ENCODE measurements at places on chromosomes 3 and 15. TPM values are rescaled to one million over a fixed set of nuclear protein-coding genes. Genes with fewer than 3 reads are reported as not detected.

Gene TMEM207
- total RNA-seq, result not detected

Gene CPA3
- total RNA-seq, result 3.1 TPM

Gene XCR1
- total RNA-seq, result not detected

Gene IGSF10
- 0.19 TPM for total RNA-seq

Gene SENP5
- 44.8 TPM for total RNA-seq

Gene NEIL1
- 9.4 TPM for total RNA-seq

Gene SNTN
- total RNA-seq, result not detected

Gene LXN
- total RNA-seq, result 76.1 TPM

Gene HYPK
- 7.7 TPM for total RNA-seq

Gene OXTR
- 10.7 TPM for total RNA-seq

Gene MAGEL2
- not detected for total RNA-seq

Gene SLC24A5
- total RNA-seq, result not detected

Gene KLHL25
- 4.1 TPM for total RNA-seq

Gene CRYGS
- 2.2 TPM for total RNA-seq

Gene BMF
- total RNA-seq, result 3.0 TPM

Gene SPINK8
- not detected for total RNA-seq

Gene BTLA
- total RNA-seq, result not detected

Gene KBTBD13
- total RNA-seq, result not detected

Gene TEX55
- not detected for total RNA-seq

Gene GNAI2
- total RNA-seq, result 692 TPM

Gene HIGD2B
- total RNA-seq, result not detected

Gene CLASP2
- total RNA-seq, result 60.5 TPM

Gene BDH1
- total RNA-seq, result 0.94 TPM

Gene ASB14
- total RNA-seq, result not detected

Gene GPR62
- under 0.01 TPM for total RNA-seq

Gene NANOGP8
- total RNA-seq, result not detected

Gene HLTF
- 21.6 TPM for total RNA-seq

Gene FSIP1
- total RNA-seq, result 0.75 TPM

Gene DUOXA2
- not detected for total RNA-seq

Gene MAGEF1
- 7.6 TPM for total RNA-seq

Gene CSPG4
- total RNA-seq, result under 0.01 TPM

Gene ADCY5
- total RNA-seq, result not detected

Gene GABRG3
- total RNA-seq, result not detected

Gene UBL7
- total RNA-seq, result 23.1 TPM

Gene PFKFB4
- 6.6 TPM for total RNA-seq

Gene TIPARP
- total RNA-seq, result 27.5 TPM

Gene CHRM5
- under 0.01 TPM for total RNA-seq

Gene SLC9A9
- total RNA-seq, result 0.56 TPM

Gene MST1R
- total RNA-seq, result 0.54 TPM

Gene RARB
- 51.6 TPM for total RNA-seq

Gene SV2B
- total RNA-seq, result 0.18 TPM

Gene UBE2E2
- total RNA-seq, result 26.6 TPM

Gene RARRES1
- total RNA-seq, result 4.2 TPM

Gene TSC22D2
- total RNA-seq, result 10.8 TPM

Gene SLC28A2
- total RNA-seq, result not detected

Gene GUCA1C
- total RNA-seq, result not detected

Gene SLC27A2
- not detected for total RNA-seq

Gene FETUB
- total RNA-seq, result not detected

Gene NRG4
- total RNA-seq, result not detected

Gene NOX5
- total RNA-seq, result under 0.01 TPM

Gene NPAP1
- total RNA-seq, result not detected

Gene RAB6B
- 0.45 TPM for total RNA-seq

Gene ZPLD1
- total RNA-seq, result 0.09 TPM

Gene ITGA11
- total RNA-seq, result 0.54 TPM

Gene CFAP91
- 0.45 TPM for total RNA-seq

Gene FOXB1
- not detected for total RNA-seq

Gene LAMB2
- total RNA-seq, result 330 TPM

Gene TNFAIP8L3
- 29.9 TPM for total RNA-seq

Data from endothelial cell of coronary artery (primary cell).